ENCODE measurements at places on chromosomes 4 and X.
A peak's percentile ranks its signal among the peaks of the same experiment; 100 is the strongest.

DNA sequence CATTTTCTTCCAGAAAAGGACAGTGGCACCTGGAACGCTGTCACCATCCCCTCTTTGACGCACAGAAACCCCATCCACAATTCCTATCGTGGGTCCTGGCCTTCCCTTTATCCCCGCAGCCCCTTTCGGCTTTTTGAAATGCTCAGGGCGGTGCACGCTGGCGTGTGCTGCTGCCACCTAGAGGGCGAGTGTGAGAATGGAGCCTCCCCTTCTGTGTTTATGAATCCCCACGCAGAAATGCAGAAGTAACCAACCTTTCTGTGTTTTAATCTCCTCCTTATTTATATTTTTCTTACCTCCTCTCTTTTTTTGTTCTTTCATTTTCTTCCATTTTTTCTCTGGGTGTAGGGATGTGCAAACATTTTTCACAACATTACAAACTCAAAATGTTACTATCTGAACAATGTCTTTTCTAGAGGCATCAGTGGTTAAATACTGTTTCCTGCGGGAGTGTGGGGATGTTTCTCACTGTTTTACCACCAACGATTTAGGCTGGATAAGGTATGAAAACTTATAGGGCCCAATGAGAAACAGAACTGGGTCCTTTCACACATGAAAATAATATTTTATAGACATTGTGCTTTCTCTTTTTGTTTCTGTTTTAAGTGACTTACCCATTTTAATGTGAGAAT is 50.0 kb downstream of the TMA16 start:
- DNase-seq = peak; percentile 60

- DNase-seq = no peak
These were observed 776 bp upstream of the SOWAHD start for GRCh38 chrX:119757646-119757978.

- DNase-seq = no peak
These were observed 100.0 kb downstream of the TET2 start for GRCh38 chr4:105246712-105247111.

- DNase-seq = no peak
These were observed 132.5 kb downstream of the ARHGAP6 start for GRCh38 chrX:11533199-11533651.

DNA sequence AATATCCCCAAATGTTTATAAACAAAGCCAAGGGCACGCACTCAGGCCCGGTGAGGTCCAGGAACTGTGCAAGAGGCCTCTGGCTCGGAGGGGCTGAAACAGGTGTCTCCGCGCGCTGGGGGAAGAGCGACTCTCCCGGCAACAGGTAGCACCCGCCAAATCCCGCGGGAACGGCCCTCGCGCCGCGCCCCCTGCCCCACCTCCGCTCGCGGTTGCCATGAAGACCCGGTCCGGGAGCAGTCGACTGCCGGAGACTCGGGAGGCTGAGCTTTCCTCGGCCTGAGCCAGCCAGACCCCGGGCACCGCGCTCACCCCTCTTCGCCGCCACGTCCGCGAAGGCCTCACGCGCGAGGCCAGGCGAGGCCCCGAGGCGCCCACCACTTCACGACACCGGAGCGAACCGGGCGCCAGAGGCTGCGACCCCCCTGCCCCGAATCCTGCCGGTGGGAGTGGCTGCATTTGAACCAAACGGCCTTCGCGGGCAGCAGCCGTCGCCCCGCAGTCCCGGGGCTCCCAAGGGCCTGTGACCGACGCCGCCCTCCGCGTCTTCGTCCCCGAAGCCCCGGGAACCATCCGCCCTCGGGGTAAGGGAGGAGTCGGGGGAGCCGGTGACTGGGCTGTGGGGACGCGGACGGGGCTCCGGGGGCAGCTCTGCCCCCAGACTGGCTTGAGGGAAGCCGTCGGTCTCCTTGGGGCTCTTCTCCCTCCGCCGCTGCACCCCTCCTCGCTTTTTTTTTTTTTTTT is at the start of gene NSUN7:
NSUN7 (plus strand) TSS at position 239 of the 744 bp plus-strand sequence. CDS start 739 bp downstream, outside the sequence.
- DNase-seq = no peak

DNA sequence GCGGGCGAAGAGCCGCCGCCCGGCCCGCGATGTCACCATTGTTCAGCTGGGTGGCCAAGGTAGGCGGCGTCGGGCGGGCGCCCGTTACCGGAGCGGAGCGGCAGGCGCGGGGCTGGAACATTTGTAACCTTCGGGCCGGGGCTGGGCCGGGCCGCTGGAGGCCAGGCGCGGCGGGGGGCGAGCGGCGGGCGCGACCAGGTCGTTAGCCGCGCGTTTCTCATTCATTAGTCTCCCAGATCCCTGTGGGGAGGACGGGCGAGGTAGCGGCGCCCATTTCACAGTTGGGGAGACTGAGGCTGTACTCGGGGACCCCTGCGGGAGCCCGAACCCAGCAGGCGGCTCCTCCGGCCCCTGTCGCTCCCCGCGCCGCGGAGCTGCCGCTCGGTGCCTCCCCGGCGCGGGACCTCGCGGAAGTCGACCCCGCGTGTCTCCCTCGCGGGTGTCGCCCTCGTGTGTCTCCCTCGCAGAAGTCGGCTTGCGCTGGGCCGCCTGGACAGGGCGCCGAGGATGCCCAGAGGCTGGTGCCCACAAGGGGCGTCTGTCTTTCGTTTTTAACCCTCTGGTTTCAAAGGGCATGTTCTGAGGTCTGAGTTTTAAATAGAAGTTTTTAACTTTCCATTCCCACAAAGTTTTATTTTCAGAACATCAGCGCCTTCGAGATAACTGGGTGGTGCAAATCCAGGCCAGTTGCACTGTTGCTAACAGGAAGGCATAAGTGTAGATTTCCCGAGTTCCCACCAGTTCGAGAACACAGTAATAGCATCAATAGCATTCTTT is 17.5 kb downstream of the PTTG2 start:
- peak; percentile 88 for DNase-seq

DNA sequence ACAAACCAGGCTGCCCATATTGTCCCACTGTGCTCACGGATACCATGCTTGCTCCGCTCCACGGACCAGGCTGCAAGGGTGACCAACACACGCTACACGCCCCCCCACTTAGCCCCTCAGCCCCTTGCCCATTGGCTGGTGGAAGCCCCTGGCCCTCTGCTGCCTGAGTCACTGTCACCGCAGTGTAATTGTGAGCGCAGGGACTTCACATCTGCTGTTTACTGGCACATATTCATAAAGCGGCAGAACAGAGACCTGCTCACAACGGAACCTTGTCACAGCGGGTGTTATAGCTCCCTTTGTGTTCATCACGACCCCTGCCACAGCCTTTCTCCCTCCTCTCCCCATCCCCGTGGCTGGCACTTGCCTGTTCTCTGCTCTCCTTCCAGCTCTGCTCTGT is 83.7 kb downstream of the PSAPL1 start:
- no peak for DNase-seq

GRCh38 chr4:121454251-121454979 is 73.6 kb upstream of the QRFPR start:
- DNase-seq = no peak

GRCh38 chr4:64559571-64559970 is 150.3 kb upstream of the TECRL start:
- no peak for DNase-seq

DNA sequence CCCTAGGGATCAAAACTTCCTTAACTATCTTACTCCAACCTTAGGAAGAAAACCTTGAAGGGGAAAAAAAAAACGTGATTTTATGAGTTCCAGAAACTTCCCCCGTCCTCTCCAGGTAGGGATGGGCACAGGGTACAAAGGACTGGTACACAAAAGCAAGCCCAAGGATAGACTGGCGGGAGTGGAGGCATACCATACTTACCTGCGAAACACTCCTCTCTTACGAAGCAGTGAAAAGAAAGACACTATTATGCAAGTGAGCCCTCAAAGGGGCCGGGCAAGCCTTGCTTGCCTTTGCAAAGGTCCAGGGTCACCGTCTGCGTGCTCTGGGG is 651 bp downstream of the TSPAN6 start:
- no peak for DNase-seq

- DNase-seq = no peak
These were observed 22.2 kb downstream of the FABP2 start for GRCh38 chr4:119299741-119300100.

DNA sequence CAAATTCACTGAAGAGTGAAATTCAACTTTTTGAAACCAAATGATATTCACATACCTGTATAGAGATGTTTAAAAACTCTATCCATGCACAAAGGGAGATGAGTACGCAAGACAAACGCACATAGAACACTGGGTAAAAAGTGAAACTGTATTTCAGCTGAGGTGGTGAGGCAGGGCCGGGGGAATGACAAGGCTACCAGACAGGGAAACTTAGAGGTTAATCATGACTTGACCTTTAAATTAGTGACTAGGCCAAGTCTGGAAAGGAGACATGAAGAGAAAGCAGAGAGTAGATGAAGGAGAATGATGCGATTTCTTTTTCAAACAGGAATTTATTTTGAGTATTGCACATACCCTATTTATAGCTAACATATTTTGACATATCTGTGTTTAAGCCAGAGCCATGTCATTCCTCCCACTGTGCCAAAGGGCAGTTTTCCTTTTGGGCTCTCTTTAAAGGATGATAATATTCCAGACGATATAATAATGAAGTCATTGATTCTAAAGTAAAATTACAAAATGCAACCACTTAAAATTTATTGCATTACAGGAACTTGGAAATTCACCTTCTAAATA is 49.4 kb downstream of the ARHGEF6 start:
- no peak for DNase-seq

GRCh38 chr4:147381749-147382148 is 99.1 kb upstream of the EDNRA start:
- DNase-seq = no peak

- no peak for DNase-seq
These were observed 330.3 kb upstream of the EPHA5 start for GRCh38 chr4:66000510-66001117.

DNA sequence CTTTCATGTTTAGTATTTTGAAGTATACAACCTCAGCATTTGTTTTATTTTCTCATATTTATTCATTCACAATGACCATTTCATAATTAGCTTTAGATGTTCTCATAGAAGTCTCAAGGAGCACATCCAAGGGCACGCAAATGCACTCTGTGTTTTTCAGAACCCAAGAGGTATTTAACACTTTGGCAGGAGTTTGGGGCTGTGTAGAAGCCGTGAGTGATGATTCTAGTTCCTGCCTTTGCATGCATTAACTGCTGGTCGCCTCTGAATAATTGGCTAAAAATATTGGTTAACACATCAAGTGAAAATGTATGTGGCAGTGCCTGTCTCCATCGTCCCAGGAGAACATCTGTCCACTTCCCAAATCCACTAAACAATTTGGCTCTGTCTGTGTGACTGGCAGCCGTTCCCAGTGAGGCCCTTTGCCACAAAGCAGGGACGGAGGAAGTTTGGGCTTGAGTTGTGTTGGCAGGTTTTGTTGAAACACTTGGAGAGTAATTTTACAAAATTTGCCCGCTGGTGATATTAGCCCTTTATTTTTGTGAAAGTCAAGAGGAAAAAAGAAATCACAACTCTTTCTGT is 730.7 kb upstream of the SLIT2 start:
- no peak for DNase-seq

DNA sequence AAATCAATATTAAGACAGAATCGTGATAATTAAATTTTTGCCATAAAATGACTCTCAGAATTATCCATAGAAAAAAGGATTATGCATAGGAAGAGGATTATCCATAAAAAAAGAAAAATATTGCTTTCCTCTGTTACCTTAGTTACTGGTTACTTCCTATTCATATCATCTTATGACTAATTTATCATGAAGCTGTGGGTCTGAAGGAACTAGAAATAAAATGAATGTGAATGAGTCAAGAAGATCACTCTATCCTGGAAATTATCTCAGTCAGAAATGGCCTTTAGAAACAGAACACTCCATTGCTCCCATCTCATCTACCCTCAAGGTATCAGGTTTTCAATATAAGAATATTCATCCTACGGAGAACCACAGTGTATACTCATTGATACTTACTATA is 19.4 kb downstream of the RPS6KA6 start:
- DNase-seq = no peak

DNA sequence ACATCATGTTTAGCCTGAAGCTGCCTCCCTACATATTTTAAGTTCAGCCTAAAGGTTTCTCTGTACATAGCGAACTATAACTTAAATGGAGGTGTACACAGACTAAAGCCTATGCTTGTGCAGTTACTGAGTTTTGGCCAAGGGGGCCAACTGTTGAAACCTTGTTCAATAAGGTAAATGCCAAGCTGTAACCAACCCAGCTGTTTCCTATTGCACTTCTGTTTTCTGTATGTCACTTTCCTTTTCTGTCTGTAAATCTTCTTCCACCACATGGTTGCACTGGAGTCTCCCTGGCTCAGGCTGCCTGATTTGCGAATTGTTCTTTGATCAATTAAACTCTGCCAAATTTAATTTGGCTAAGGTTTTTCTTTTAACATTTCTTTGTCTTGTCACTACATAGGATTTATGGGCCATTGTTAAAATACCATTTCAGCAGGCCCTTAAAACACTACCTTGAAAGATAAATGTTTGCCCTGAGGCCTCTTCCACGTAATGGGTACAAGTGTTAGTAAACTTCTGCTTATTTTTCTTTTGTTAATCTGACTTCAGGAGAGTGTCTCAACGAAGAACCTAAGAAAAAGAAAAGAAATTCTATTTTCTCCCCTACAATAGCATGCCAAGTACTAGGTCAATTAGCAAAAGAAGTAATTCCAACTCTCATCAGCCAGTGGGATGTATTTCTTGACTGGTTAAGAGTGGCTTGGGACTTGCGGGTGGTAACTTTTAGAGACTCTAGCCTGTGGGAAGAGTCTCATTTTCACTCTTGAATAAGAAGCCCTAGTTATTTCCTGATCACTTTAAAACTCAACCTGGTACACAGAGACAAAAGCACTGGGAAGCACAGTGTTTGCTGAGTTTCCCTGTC is 45.7 kb upstream of the PRSS12 start:
- DNase-seq = no peak

- no peak for DNase-seq
These were observed 65.2 kb downstream of the PHOX2B start for GRCh38 chr4:41683326-41683725.

- no peak for DNase-seq
These were observed 11.8 kb downstream of the PAPSS1 start for GRCh38 chr4:107708225-107708624.

- DNase-seq = peak; percentile 66
These were observed 28.7 kb upstream of the JAKMIP1 start for GRCh38 chr4:6229095-6229494.

DNA sequence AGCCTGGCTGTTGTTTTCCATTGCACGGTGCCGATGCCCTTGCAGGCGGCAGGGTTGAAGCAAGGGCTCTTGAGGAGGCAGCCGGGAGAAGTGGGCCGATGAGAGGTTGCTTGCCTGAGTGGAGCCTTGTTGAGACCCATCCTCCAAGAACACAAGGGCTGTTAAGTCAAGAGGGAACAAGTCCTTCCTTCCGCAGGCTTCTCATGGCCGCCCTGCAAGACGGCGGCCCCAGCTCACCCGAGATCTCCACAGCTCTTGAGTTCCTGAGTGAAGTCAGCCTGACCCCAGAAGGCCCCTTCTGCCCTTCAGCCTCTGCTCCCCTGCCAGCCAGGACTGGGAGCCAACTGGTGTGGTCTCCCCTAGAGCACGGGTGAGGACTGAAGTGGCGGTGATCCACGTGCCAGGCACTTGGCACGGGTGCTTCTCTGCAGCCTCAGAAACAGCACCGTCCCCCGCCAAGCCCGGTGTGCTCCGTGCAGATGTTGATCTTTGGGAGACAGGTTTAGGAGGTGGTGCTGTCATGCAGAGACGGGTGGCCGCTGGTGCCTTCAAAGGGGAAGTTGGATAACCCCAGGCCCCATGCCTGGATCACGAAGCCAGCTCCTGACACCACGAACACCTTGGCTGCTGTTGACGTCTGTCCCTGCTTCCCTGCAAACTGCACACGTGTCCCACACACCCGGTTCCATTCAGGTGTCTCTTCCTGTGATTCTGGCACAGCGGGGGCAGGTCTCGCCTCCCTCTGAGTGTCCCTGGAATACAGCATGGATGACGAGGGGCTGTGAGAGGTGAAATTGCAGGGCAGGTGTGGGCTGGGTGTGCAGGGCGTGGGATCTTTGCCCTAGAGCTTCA is 164.4 kb upstream of the PSAPL1 start:
- peak; percentile 16 for DNase-seq

Data from heart left ventricle (tissue), 16 donors.